MCF 10A (cell line): ENCODE measurements at places on chromosomes 1 and 21. TPM values are rescaled to one million over a fixed set of nuclear protein-coding genes. Genes with fewer than 3 reads are reported as not detected.

The FCRL5 gene
- total RNA-seq: not detected in 2 replicates

The MPL gene
- total RNA-seq: not detected in 2 replicates

The ALX3 gene
- total RNA-seq: not detected in 2 replicates

The C1orf87 gene
- total RNA-seq: not detected in 2 replicates

The HLX gene
- total RNA-seq: 2.1 and 2.3 TPM in 2 replicates

The ATP6V1G3 gene
- total RNA-seq: not detected in 2 replicates

The HAO2 gene
- total RNA-seq: not detected in 2 replicates

The RNF187 gene
- 167 and 244 TPM in 2 replicates for total RNA-seq

The OR2G6 gene
- not detected in 2 replicates for total RNA-seq

The JAK1 gene
- total RNA-seq: 73.1 and 80.0 TPM in 2 replicates

The AKT3 gene
- total RNA-seq: 31.9 and 35.0 TPM in 2 replicates

The RAB7B gene
- 1.6 and 3.6 TPM in 2 replicates for total RNA-seq

The KRTAP19-1 gene
- not detected in 2 replicates for total RNA-seq

The LMO4 gene
- total RNA-seq: 23.4 and 29.4 TPM in 2 replicates
